Activated T-cell treated with anti-CD3 and anti-CD28 coated beads, Interleukin-2, amount 50 U/mL, for 72 hours (primary cell): ENCODE measurements at places on chromosomes 4 and X. TPM values are rescaled to one million over a fixed set of nuclear protein-coding genes. Genes with fewer than 3 reads are reported as not detected.

- no peaks in the 10 kb centered on the region for H3K4me1 ChIP-seq
- no peak overlapping the region for H3K4me3 ChIP-seq
- no peaks in the 10 kb centered on the region for H3K27me3 ChIP-seq
These were observed 167.7 kb downstream of the FHIP1A start for GRCh38 chr4:151576627-151577026.

DNA sequence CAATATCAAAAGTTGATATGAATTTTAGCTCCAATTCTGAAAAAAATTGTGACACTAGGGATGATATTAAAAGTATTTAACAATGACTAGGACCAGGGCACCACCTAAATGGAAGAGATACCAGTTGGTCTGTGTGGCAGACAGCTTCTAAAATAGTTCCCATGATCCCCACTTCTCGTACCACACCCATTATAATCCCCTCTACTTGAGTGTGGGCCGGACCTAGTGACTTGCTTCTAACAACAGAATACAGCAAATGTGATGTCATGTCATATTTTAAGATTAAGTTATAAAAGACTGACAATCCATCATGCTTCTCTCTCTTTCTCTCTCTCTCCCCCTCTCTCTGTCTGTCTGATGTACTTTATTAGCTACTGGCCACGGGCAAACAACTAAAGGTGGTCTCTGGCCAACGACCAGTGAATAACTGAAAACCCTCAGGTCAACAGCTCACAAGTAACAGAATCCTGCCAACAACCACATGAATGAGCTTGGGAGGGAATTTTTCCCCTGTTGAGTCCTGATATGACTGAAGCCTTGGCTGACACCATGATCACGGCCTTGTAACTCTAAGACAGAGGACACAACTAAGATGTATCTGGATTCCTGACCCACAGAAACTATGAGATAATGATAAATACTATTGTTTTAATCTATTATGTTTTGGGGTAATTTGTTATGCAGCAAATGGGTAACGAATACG is 34.4 kb downstream of the FAM13A start:
- DNase-seq: no peak
- no peak overlapping the region for H3K27ac ChIP-seq
- no peaks in the 10 kb centered on the region for H3K4me1 ChIP-seq
- H3K4me3 ChIP-seq: no peak overlapping the region
- H3K27me3 ChIP-seq: no peaks in the 10 kb centered on the region

The F8A2 gene
- total RNA-seq: not detected

- DNase-seq: no peak
- peaks cover 19% of the 10 kb centered on the region for H3K27me3 ChIP-seq
These were observed 131.4 kb upstream of the ATP6AP2 start for GRCh38 chrX:40449396-40449795.

The MAGEA6 gene
- total RNA-seq: not detected
